ENCODE measurements at places on chromosomes 11 and 22. TPM values are rescaled to one million over a fixed set of nuclear protein-coding genes. Genes with fewer than 3 reads are reported as not detected.
A peak's percentile ranks its signal among the peaks of the same experiment; 100 is the strongest.

- DNase-seq = no peak
These were observed 82.8 kb downstream of the PRMT3 start for GRCh38 chr11:20470348-20470747.

- no peak for DNase-seq
These were observed 309.6 kb downstream of the TBC1D22A start for GRCh38 chr22:47071807-47072641.

GRCh38 chr22:27790376-27791158 is 11.0 kb downstream of the MN1 start:
- DNase-seq = no peak

GRCh38 chr11:120205596-120206161 is 5.2 kb upstream of the OAF start:
- DNase-seq = no peak

GRCh38 chr22:36395055-36395849 is 7.5 kb upstream of the MYH9 start:
- peak; percentile 76 for DNase-seq

DNA sequence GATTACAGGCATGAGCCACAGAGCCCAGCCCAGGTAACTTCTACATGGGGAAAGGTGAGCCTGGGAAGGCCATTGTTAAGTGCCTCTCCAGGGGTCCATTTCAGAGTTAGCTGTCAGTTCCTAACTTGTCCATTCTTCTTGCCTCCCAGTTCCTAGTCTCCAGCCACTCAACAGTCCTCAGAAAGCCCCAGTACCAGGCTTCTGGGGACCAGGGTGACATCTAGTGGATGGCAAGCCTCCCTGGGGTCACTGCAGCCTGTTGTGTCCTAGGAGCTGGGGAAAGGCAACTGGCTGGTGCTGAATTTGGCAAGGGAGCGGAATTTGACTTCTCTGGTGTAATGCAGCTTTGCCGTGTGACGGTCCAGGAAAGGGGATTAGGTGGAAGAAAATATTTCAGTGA is 2.1 kb downstream of the LGALS12 start:
- peak; percentile 42 for DNase-seq

DNA sequence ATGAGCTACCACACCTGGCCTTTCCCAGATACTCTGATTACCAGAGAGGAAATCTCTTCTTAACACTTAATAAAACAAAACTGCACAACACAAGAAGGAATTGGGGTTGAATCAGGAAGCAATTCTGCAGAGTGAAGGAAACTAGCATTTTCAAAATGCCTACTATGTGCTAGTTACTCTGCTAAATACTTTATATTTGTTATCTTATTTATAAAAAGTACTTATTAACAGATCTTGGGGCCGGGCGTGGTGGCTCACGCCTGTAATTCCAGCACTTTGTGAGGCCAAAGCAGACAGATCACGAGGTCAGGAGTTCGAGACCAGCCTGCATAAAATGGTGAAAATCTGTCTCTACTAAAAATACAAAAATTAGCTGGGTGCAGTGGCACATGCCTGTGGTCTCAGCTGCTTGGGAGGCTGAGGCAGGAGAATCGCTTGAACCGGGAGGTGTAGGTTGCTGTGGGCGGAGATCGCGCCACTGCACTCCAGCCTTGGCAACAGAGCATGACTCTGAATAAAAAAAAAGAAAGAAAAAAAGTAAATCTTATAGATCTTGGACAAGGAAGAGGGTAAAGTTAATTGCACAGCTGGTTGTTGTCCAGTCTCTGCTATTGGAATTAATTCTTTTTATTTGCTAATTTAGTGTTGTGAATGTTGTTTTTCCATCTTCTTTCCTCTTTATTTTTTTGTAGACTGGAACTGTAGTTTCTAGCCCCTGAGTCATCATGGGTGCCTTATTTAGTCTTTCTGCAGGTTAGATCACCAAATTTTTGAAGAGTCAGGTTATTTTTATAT is 22.1 kb downstream of the TMEM135 start:
- DNase-seq = no peak

The OR51B5 gene
- not detected for total RNA-seq

The GLYAT gene
- total RNA-seq = not detected
